ENCODE measurements at places on chromosomes 5 and 9.

- DNase-seq, result no peak
Measured at GRCh38 chr5:321726-322251, 275 bp downstream of the AHRR start.

GRCh38 chr5:131812371-131813160, 15.7 kb upstream of the FNIP1 start:
- DNase-seq, result no peak

DNA sequence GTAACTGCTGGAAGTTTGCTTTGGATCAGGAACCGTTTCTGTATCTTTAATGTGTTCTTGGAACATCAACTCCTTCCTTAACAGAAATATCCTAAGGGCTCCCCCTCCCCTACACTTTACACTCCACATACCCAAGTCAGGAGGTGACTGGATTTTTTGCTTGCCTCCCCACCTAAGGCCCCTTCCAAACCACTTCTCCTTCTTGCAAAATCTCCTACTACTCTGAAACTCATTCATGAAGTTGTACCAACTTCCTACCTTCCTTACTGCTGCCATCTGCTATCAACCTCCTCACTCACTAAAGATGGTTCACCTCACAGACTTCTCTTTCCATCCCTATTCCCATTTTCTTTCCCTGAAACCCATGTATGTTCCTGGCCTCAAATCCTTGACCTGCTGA, 16.1 kb downstream of the TXN start:
- DNase-seq, result no peak

- DNase-seq, result no peak
Measured at GRCh38 chr5:36772276-36773140, 104.1 kb upstream of the NIPBL start.

- peak; percentile 29 for DNase-seq
Measured at GRCh38 chr9:129624168-129624759, 1.7 kb upstream of the NTMT1 start.

GRCh38 chr9:110877374-110877773, 160.9 kb downstream of the LPAR1 start:
- no peak for DNase-seq

- no peak for DNase-seq
Measured at GRCh38 chr5:102080288-102080687, 215.8 kb downstream of the SLCO4C1 start.

DNA sequence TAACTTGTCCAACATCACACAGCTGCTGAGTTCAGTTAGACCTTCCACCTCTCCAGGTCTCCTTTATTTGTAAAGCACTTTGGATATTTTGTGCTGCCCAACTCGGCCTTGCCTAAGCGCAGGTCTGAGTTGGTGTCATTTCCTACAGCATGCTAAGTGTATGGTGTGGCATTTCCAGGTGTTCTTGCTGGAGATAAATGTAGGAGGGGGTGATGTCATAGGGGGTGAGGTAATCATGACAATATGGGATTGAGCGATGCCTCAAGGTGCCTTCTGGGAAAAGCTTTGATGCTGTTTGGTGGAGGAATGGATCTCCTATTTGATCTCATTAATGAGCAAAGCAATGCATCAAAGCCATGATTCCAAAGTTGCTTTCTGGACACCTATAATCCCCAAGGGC, 32.3 kb upstream of the NEURL1B start:
- DNase-seq, result no peak

DNA sequence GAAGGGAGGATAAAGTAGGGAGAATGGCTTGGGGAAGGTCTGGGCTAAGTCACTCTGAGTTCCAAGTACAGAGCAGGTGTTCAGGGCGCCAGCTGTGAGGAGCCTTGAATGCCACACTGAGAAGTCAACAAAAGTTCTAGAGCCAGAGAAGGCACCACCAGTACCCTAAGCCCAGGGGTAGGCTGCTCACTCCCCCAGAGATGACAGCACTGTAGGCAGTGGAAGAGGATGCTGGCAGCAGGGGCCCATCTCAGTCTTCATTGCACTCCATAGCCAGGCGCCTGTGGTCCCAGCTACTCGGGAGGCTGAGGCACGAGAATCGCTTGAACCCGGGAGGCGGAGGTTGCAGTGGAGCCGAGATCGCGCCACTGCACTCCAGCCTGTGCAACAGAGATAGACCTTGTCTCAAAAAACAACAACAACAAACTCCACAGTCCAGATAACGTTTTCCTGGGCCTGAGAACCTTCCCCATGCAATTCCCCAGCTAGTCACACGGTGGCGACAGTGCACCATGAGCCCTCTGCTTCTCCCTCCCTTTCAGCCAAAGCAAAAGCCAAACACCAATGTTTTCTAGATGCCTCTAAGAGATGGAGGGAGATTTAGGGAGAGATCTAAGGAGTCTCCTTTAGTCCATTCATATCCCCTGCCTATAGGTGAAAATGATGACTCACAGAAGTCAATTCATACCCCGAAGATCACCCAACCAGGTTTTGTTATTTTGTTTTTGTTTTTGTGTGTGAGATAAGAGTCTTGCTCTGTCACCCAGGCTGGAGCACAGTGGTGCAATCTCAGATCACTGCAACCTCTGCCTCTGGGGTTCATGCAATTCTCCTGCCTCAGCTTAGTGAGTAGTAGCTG, 19.8 kb upstream of the NSD1 start:
- peak; percentile 19 for DNase-seq

DNA sequence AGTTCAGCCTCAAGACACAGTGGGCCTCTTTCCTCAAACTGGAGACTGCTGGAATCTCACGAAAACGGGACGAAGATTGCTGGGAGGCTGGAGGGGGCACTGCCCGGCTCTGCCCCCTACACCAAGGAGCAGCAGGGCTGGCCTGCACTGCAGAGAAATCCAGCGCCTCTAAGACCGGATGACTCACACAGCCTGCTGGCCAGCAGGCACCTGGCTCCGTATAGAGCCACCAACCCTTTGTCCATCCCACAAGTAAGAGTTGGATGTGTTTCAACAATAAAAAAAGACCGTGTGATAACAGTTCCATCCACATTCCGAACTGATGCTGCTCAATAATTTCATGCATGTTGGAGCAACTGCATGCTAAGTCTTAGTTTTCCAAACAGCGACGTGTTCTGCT, 11.5 kb downstream of the CCDC127 start:
- DNase-seq, result no peak

GRCh38 chr9:70477907-70478480, 63.5 kb upstream of the KLF9 start:
- DNase-seq, result no peak

DNA sequence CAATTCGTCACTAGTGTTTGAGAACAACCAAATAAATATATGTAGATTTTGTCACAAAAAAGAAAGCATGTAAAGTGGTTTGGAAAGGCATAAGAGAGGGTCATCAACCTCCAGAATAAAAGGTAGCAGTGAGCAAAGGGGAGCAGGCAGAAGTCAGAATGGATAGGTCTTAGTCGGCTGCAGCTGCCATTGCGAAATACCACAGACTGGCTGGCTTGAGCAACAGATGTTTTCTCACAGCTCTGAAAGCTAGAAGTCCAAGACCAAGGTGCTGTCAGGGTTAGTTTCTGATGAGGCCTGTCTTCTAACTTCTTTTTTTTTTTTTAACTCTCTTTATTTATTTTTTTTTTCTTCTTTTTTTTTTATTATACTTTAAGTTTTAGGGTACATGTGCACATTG, 208.1 kb upstream of the PIK3R1 start:
- DNase-seq, result no peak

DNA sequence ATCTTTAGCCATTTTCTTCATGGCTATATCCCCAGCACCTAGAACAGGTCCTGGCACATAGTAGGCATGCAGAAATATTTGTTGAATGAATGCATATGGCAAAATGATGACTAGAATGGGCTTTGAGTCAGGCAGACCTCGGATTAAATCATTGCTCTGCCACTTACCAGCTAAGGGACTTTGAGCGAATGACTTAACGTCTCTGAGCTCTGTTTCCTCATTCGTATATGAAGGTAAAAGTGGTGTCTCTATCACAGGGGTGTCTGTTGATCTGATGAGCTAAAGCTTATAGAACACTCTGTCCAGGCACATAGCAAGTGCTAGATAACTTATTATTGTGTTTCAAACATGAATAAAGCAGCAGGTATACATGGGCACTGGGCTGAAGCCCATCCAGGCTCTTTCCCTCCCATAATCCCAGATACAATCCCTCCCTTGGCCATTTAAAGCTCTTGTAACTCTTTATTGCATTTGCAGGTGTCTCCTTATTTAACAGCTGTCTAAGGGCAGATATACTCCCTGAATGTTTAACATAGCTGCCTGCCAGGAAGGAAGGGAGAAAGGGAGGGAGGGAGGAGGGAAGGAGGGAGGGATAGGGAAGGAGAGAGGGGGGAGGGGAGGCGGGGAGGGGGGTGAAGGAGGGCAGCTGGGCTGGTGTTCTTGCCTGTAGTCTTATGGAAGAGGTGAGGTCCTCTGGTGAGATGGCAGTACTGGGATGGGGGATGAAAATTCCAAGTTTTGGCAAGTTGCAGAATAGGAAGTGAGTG, 23.2 kb upstream of the STXBP1 start:
- no peak for DNase-seq

DNA sequence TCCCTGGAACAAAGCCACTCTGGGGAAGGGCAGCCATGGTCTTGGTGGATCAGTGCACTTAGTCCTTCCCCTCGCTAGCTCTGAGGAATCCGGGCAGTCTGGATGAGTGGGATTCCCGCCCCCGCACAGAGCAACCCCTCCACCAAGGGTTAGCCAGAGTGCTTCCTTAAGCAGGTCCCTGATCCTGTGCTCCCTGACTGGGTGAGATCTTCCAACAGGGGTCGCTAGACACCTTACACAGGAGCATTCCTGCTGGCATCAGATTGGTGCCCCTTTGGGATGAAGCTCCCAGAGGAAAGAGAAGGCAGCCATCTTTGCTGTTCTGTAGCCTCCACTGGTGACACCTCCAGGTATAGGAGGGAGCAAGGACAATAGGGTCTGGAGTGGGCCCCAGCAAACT, 228.8 kb downstream of the AP3B1 start:
- DNase-seq, result no peak

DNA sequence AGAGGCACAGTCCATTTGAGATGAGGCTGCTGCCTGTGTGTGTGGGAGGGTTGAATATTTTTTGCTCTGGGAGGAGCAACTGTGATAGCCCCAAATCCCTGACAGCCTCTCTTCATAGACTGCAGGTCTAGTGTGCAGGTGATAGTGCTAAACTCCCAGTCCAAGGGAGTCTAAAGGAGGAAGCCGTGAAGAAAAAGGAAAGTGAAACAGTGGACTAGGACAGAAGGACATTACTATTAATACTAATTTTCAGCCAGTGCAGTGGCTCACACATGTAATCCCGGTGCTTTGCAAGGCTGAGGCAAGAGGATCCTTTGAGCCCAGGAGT, 295.0 kb downstream of the PDE4D start:
- DNase-seq, result no peak

- DNase-seq, result no peak
Measured at GRCh38 chr5:31993165-31993961, 180.8 kb downstream of the GOLPH3 start.

- DNase-seq, result no peak
Measured at GRCh38 chr5:158142156-158142555, 283.2 kb upstream of the CLINT1 start.

DNA sequence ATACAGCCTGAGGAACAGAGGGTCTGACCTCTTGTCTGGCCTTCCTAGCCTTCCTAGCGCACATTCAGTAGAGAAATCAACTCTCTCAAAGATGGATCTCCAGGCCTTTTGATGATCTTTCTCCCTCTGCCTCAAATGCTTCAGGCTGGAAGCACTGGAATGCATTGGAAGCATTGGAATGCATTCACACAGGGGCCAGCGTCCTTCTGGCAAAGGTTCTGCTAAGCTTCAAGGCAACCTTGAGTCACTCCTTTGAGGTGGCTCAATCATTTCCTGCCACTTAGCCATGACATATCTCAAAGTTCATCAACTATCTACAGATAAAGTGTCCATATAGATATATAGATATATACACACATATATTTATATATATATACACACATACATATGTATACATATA, 42.9 kb downstream of the OR2K2 start:
- DNase-seq, result no peak
